Activated CD4-positive, alpha-beta T cell treated with anti-CD3 and anti-CD28 coated beads, Interleukin-2, amount 50 U/mL, for 4 hours (primary cell): ENCODE measurements at places on chromosomes 11 and 22.
A peak's percentile ranks its signal among the peaks of the same experiment; 100 is the strongest.

- no peak for DNase-seq
These were observed 130.0 kb upstream of the MTNR1B start for GRCh38 chr11:92839450-92839849.

GRCh38 chr11:71373791-71374454 lies 74.3 kb downstream of the DHCR7 start:
- no peak for DNase-seq

GRCh38 chr22:45435544-45436139 lies 22.1 kb downstream of the RIBC2 start:
- peak; percentile 78 for DNase-seq

DNA sequence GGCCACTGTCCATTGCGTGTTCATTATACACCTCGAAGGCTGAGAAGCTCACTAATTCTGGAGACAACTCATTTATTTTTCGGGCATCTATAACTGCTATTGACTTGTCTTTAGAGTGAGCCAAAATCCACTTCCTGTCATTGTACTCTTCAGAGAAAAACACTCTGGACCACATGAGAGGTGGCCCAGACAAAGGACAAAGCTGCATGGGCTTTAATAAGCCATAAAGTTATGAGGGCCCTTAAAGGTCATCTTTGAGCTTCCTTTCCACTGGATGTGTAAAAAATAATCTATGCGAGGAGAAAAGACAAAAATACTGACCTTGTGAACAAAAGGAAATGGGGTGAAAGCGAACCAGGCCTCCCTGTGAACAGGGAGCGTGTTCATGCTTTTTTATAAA lies 63.5 kb upstream of the ZC3H12C start:
- no peak for DNase-seq

DNA sequence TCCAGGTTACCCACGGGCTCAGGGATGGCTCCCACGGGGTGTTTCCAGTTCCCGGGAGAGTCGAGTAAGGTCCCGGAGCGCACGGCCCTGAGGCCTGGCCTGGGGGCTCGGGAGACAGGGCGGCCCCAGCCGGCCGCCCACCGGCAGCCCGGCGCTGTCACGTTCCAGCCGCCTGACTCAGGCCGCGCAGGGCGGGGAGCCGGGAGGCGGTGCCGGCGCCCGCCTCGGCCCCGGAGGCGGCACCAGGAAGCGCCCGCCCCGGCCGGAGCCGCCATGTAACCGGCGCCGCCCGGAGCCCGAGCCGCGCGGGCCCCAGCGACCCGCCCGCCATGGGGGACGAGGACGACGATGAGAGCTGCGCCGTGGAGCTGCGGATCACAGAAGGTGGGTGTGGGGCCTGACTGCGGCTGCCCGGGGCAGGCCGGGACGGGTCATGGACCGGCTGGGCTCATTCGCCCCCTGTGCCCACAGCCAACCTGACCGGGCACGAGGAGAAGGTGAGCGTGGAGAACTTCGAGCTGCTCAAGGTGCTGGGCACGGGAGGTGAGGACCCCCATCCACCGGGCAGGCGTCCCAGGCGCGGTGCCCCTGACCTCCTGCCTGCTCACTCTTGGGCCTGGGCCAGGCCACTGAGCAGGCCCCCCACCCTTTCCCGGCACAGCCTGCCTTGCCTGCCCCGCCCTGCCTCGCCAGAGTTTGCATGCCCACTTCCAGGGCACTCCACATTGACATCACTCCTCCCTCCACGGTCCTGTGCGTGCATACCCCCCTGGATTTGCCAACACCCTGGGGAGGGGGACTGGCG lies at the start of gene RPS6KA4:
RPS6KA4 (plus strand) TSS at position 256 of the 805 bp plus-strand sequence; CDS start at position 330, 74 bp downstream.
- DNase-seq = no peak

DNA sequence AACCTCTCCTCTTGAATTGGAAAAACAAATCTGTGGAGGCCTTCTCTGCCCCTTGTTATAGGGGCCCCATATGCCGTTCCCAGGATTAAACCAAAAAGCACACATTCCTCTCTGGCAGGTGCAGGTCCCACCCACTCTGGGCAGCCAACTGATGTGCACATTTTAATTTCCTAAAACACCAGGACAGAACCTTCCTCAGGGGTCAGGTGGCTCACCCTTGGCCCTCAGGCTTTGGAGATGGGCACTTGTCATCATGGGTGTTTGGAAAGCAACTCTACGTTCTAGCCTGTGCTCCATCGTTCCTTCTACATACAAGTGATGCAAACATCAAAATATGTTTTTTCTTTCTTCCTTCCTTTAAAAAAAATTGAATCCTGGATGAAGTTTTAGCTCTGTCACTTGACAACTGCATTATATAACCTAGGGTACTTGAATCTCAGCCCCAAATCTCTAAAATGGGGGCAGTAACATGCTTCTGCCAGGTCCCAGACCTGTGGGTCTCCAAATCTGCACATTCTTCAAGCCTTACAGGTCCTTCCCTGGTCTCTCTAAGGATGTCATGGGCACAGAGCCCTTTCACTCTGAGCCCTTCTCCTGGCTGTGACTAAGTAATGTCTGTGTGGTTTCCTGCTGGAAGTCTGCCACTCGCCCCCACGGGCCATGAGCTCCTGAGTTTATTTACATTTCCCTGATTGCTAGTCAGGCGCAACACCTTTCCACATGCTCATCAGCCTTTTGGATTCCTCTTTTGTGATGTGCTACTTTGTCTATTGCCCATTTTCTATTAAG lies 43.8 kb downstream of the KCNQ1OT1 start:
- no peak for DNase-seq

DNA sequence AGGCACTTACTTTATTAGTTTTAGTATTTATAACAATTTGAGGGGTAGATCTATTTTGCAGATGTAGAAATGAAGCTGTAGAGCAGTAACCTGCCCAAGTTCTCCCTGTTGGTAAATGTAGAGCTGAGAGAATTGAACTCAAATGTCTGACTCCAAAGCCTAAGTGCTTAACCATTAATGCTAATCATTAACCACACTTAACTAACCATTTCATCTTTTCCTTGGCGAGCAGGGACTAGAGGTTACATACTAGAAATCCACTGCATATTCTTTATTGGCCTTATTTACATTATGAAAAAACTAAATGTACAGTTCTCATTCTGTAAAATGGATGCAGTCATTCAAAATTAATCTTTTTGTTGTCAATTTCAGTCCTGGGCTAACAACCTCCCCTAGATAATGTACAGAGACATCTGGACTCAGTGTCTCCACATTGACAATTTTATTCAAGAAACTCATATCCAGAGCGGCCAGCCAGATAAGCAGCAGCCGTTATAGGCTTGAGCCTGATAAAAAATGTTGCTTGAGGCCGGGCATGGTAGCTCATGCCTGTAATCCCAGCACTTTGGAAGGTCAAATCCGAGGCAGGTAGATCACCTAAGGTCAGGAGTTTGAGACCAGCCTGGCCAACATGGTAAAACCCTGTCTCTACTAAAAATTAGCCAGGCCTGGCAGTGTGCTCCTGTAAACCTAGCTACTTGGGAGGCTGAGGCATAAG lies 76.7 kb upstream of the PICALM start:
- no peak for DNase-seq

- DNase-seq = no peak
These were observed 18.4 kb upstream of the CHRM4 start for GRCh38 chr11:46410021-46410420.

GRCh38 chr11:66112041-66112491 lies 42.0 kb downstream of the PACS1 start:
- no peak for DNase-seq

GRCh38 chr22:48065892-48066291 lies 1303.4 kb downstream of the TBC1D22A start:
- no peak for DNase-seq

DNA sequence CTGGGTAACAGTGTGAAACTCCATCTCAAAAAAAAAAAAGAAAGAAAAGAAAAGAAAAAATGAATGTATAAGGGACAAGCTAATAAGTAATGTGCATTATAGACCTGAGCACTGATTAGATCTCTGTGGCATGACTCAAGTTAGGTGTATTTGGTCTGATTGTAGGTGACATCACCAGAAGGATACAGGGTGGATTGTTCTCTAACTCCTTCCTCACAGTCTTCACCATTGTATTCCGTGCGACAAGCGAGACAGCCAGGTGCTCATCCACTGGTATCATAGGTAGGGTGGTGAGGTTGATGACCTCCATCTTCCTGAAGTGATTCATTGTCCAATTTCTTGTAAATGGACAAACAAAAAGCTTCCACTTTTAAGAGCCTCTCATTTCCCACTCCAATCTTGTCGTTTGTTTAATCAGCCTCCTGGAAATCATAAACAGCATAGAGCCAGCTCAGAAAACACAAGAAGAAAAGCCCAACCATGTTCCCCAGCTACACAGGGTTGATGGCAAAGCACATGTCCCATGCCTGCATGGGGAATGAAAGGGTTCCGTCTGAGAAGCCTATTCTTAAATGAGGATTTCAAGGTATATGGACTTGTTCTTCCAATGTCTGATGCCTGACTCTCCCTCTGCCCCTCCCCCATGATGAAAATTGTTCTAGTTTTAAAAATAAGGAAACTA lies 6.2 kb downstream of the FAM227A start:
- DNase-seq = no peak

DNA sequence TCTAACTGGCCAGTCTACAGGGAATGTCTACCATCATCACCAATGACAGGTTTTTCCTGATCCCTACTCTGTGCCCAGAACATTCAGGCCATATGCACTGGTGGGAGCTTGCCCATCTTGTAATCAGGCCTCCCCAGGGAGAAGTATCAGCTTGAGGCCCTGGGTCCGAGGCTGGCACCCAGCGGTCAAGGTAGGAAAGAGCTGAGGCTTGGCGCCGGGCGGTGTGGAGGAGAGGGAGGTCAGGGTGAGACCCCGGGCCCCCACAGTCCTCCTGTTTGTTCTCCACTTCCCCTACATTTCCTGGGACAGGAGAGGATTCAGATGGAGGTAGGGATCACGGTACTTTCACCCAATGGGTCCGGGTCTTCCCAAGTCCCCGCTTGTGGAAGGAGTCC lies 15.5 kb downstream of the TSKU start:
- no peak for DNase-seq

- no peak for DNase-seq
These were observed 21.6 kb upstream of the SESN3 start for GRCh38 chr11:95252586-95252985.

DNA sequence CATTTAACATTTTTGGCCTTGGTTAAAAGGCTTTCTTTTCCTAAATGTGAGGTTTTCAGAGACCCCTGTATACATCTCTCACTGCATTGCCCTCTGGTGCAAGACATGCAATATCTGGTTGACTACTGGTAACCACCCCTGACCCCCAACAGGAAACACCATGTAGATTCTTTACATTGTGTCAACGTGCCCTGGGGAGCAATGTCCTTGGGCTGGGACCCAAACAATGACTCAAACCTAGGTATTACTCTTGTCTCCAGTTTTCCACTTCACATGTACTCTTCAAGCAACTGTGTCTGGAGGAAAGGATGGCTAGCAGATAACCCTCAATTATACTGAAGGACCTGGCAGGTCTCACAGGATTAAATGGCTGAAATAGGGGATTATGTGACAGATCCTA lies 1.1 kb upstream of the GPR83 start:
- DNase-seq = no peak

- DNase-seq = no peak
These were observed 40.5 kb downstream of the ARHGAP1 start for GRCh38 chr11:46659908-46660307.

DNA sequence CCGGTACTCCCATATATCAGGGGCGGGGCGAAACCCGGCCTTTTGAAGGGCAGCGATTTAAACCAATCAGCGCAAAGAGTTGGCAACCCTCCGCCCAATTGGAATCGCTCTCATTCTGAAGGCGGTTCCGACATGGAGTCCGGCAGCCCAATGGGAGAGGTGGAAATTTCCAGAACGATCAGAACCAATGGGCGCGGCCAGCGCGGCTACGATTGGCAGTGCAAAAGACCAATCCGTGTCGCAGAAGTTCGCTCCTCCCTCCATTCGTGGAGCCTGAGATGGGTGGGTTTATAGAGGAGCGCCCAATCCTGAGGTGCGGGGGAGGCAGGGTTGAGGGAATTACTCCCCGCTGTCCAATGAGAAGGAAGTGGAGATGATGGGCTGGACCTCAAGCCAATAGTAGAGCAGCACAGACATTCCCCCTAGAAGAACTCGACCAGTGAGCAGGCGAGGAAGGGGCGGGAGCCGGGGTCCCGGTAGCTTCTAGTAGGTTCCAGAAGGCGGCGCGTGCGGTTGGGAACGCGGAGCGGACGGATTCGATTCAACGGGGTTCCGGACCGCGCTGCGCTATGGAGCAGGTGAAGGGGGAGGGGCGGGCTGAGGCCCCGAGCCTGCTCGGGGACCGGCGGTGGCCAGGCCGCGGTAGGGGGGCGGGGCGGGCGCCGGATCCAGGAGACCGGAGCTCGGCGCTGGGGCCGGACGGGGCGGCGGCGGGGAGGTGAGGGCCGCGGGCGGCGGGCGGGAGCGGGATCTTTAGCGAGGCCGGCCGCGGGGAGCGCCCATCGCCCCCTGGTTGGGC lies at the start of gene STIP1:
STIP1 (plus strand) TSS at position 479 of the 799 bp plus-strand sequence; CDS start at position 570, 91 bp downstream.
- DNase-seq = peak; percentile 98

DNA sequence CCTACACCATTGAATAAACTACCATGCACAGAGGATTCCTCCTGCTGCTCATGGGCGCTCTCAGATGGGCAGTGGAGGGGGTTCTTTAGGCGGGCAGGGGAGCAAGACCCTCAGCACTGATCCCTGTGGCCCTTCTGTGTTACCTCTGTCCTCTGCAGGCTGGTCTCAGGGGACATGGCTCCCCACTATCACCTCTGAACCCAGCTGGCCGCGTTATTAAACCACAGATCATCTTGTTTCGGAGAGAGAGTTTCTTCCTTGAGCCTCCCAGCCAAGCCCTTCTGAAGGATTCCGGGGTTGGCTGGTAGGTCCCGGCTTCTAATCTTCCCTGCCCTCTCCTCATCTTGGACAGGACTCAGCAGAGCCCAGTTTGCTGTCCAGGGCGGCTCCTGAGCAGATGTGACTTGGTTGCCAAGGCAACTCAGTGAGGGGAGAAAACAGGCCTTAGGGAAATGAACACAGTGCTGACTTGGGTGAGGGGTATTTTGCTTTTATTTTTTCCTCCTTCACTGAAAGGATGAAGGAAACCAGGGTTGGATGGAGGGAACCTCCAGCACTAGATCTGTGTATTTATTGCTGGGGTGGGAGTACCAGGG lies 13.3 kb downstream of the APOL3 start:
- no peak for DNase-seq

GRCh38 chr11:35593143-35593542 lies 25.1 kb upstream of the FJX1 start:
- no peak for DNase-seq

DNA sequence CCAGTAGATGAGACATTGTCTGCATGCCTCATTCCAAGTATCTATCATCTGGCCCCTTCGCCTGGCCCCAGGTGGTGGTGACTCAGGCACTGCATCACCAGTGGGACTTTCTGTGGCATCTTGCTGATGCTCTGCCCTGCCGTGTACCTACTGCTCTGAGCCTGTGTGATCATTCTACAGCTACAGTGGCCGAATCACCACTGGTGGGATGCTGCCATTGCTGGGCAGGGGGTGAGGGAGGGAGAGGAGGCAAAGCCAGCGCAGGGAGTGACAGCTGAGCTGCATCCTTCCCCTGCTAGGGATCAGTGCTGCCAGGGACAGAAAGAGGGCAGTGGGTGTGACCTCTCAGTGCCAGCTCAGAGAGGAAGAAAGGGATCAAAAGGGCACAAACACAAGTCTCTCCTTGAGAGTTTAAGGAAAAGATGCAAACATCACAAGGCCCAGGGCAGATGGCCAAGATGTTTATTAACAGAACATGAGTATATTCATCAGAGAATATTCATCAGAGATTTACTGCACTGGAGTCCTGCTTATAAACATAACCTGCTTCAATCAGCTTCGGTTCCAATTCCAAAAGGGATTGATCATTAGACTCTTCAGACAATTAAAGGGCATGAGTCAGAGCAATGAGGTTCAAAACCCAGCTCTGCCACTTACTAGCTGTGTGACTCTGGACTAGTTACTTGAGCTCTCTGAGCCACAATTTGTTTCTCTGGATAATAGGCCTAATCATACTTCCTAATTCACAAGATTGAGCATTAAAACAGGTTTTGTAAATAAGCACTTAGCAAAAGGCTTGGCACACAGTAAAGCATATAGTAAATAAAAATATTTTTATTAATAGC lies 109.8 kb downstream of the NAT10 start:
- DNase-seq = peak; percentile 40
